A549 treated with dexamethasone at 1 μM for 4 hours (cell line): ENCODE measurements at places on chromosomes 5 and 9. TPM values are rescaled to one million over a fixed set of nuclear protein-coding genes. Genes with fewer than 3 reads are reported as not detected.

Gene F12
- total RNA-seq: 14.4 to 21.3 TPM (median 19.4 TPM) in 5 replicates

Gene SH3PXD2B
- 17.2 to 23.9 TPM (median 23.3 TPM) in 5 replicates for total RNA-seq

Gene EQTN
- total RNA-seq: 0.20 to 0.21 TPM in 2 of 5 replicates, not detected in the others

Gene PNPLA7
- 0.24 to 0.82 TPM (median 0.71 TPM) in 5 replicates for total RNA-seq

Gene SPEF2
- total RNA-seq: 1.2 to 2.6 TPM (median 2.0 TPM) in 5 replicates

Gene POLR1E
- total RNA-seq: 34.9 to 41.6 TPM (median 37.0 TPM) in 5 replicates

Gene SPINK7
- not detected in 5 replicates for total RNA-seq

Gene DMXL1
- total RNA-seq: 7.0 to 11.4 TPM (median 10.4 TPM) in 5 replicates

Gene GADD45G
- total RNA-seq: 0.36 to 0.52 TPM (median 0.45 TPM) in 5 replicates

Gene ASS1
- total RNA-seq: 18.7 to 22.4 TPM (median 20.7 TPM) in 5 replicates

Gene ARL14EPL
- 0.06 to 0.22 TPM (median 0.15 TPM) in 5 replicates for total RNA-seq

Gene RAD1
- total RNA-seq: 29.2 to 36.2 TPM (median 31.2 TPM) in 5 replicates

Gene ANKRD34B
- 0.05 to 0.14 TPM (median 0.09 TPM) in 5 replicates for total RNA-seq

Gene TMC1
- 0.07 to 0.17 TPM (median 0.12 TPM) in 4 of 5 replicates, not detected in the other for total RNA-seq

Gene TAF7
- 61.8 to 74.9 TPM (median 70.3 TPM) in 5 replicates for total RNA-seq

Gene TRIM52
- total RNA-seq: 5.3 to 7.9 TPM (median 6.1 TPM) in 5 replicates

Gene LHX6
- total RNA-seq: 2.9 to 3.7 TPM (median 3.2 TPM) in 5 replicates

Gene ANKDD1B
- 0.07 TPM in 2 of 5 replicates, not detected in the others for total RNA-seq

Gene CCNG1
- 57.3 to 65.7 TPM (median 58.5 TPM) in 5 replicates for total RNA-seq

Gene CHSY3
- 0.05 to 0.36 TPM (median 0.10 TPM) in 5 replicates for total RNA-seq

Gene ARID3C
- total RNA-seq: 0.17 to 0.25 TPM (median 0.20 TPM) in 5 replicates
